Myocyte (in vitro differentiated cells): ENCODE measurements at places on chromosomes 16 and 17. TPM values are rescaled to one million over a fixed set of nuclear protein-coding genes. Genes with fewer than 3 reads are reported as not detected.
A peak's percentile ranks its signal among the peaks of the same experiment; 100 is the strongest.

DNA sequence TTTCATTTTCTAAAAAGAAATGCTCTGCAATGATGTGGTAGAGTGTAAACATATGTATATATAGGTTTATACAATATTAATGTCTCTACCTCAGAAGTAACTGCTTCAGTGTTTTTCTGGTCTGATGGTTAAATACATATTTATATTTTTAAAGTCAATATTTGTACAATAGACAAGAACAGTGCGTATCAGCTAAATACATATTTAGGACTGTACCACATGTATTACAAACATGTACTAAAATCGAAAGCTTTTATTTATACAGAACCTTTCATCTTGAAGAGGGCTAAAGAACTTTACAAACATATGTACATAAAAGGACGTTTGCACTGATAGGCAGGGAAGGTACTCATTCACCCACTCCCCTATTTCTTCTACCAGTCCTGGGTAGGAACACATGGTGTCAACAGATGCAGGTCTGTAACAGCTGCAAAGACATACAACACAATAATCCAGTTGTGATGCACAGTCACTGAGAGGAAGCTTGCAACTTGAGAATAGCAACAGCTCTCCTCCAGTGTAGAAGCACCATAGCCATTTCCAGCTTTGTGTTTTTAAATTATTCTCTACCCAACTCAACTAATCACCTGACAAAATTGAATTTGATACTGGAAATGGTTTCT, 206.9 kb upstream of the C17orf78 start:
- DNase-seq: peak; percentile 85

GRCh38 chr17:19579867-19580565, 46.4 kb downstream of the SLC47A1 start:
- no peak for DNase-seq

- peak; percentile 43 for DNase-seq
These were observed 5.8 kb downstream of the TMEM231 start for GRCh38 chr16:75550211-75550662.

DNA sequence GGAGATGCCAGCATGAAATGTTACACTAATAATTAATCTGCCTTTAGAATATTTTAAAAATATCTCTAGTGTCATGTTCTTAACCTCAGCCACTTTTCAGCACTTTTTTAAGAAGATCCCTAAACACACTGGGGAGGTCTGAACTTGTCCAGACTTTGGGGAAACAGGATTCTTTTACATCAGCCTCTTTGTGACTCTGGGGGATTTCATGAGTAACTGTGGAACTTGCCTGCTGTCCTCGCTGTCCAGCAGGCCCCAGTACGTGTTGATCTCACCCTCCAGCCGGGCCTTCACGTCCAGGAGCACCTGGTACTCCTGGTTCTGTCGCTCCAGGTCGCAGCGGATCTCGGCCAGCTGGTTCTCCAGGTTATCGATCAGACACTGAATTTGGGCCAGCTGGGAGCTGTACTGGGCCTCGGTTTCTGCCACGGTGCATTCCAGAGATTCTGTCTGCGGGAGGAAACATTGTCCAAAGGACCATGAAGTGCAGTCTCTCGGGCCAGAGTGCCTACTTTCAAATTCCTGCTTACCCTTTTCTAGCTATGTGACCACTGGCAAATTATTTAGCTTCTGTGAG, 5.5 kb downstream of the KRT40 start:
- peak; percentile 22 for DNase-seq

DNA sequence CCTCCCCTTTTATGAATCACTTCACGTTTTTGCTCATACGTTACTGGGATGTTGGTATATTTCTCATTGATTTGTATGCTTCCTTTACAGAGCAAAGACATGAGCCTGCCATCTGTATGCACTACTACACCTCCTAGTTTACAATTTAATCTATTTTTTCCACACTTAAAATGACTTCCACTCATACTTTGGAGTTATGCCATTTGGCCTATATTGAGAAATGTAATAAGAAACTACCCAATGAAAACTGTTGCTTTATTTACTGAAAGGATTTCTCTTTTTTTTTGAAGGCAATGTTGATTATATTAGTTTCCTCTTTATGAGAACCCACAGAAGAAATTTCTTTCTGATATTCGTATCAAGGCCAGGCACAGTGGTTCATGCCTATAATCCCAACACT, 43.1 kb downstream of the DUSP14 start:
- no peak for DNase-seq

The ZNF423 gene
- total RNA-seq: 0.21 and 1.4 TPM in 2 replicates

The SLC46A1 gene
- total RNA-seq: 1.8 and 3.2 TPM in 2 replicates

DNA sequence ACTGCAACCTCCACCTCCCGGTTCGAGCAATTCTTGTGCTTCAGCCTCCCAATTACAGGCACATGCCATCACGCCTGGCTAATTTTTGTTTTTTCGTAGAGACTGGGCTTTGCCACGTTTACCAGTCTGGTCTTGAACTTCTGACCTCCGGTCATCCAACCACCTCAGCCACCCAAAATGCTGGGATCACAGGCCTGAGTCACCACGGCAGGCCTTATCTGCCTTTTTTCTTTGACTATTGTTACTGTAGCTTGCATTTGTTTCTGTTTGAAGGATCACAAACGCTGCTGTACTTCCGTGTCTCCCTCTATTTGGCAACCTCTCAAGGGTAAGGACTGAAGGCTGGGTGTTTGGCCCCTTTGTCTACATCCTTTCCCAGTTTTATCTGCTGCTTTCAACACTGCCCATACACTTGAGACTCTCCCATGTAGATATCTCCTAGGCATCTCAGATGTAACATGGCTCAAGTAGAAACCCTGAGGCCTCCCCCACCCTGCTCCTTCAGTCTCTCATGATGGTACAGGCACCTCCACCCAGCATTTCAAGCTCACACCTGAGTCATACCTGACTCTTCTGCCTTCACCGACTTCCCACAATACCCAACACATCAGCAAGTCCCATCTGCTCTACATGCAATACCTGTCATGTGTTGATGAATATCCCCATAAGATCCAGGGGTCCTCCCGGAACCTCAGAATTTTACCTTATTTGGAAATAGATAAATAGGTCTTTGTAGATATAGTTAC, 219.0 kb downstream of the CPPED1 start:
- no peak for DNase-seq
